ENCODE measurements at places on chromosomes 13 and 19. TPM values are rescaled to one million over a fixed set of nuclear protein-coding genes. Genes with fewer than 3 reads are reported as not detected.

PRODH2 gene
- polyA plus RNA-seq, result not detected

KLK3 gene
- not detected for polyA plus RNA-seq

FOSB gene
- 57.8 TPM for polyA plus RNA-seq

WDR87 gene
- polyA plus RNA-seq, result not detected

PTPRH gene
- polyA plus RNA-seq, result 0.72 TPM

NCR1 gene
- not detected for polyA plus RNA-seq

ZNF573 gene
- 11.0 TPM for polyA plus RNA-seq

ZGLP1 gene
- 0.68 TPM for polyA plus RNA-seq

APOC4 gene
- polyA plus RNA-seq, result not detected

METTL21C gene
- not detected for polyA plus RNA-seq

LYL1 gene
- polyA plus RNA-seq, result 8.0 TPM

CTXN1 gene
- 0.16 TPM for polyA plus RNA-seq

SHFL gene
- 16.0 TPM for polyA plus RNA-seq

ZNF230 gene
- polyA plus RNA-seq, result 1.9 TPM

KLK2 gene
- polyA plus RNA-seq, result not detected

C19orf67 gene
- not detected for polyA plus RNA-seq

LGALS14 gene
- polyA plus RNA-seq, result not detected

MISP3 gene
- 11.1 TPM for polyA plus RNA-seq

TDRD12 gene
- polyA plus RNA-seq, result not detected

CD33 gene
- 2.4 TPM for polyA plus RNA-seq

ZNF8 gene
- polyA plus RNA-seq, result 3.1 TPM

FGF14 gene
- 0.54 TPM for polyA plus RNA-seq

PDX1 gene
- polyA plus RNA-seq, result not detected

LGALS4 gene
- 0.45 TPM for polyA plus RNA-seq

ZNF667 gene
- 3.2 TPM for polyA plus RNA-seq

CLDN10 gene
- 0.50 TPM for polyA plus RNA-seq

C19orf81 gene
- polyA plus RNA-seq, result 0.52 TPM

UPK1A gene
- polyA plus RNA-seq, result not detected

OR4F17 gene
- polyA plus RNA-seq, result not detected

SMIM24 gene
- not detected for polyA plus RNA-seq

INAFM1 gene
- 7.0 TPM for polyA plus RNA-seq

ZNF561 gene
- 10.1 TPM for polyA plus RNA-seq

CEACAM16 gene
- polyA plus RNA-seq, result not detected

SYNE4 gene
- polyA plus RNA-seq, result 0.18 TPM

VSTM1 gene
- not detected for polyA plus RNA-seq

CC2D1A gene
- polyA plus RNA-seq, result 22.9 TPM

UBE2L5 gene
- polyA plus RNA-seq, result not detected

Data from right cardiac atrium (tissue), 5 donors.